Stimulated activated naive B cell treated with anti-CD40 and anti-IgM and Interleukin-4, amounts not matched to agents 10 μg/mL and 1 μg/mL and 100 μg/mL, for 72 hours (primary cell): ENCODE measurements at places on chromosomes 13 and 19.

- DNase-seq, result no peak
Measured at GRCh38 chr19:45470762-45471081, 2.9 kb downstream of the FOSB start.

DNA sequence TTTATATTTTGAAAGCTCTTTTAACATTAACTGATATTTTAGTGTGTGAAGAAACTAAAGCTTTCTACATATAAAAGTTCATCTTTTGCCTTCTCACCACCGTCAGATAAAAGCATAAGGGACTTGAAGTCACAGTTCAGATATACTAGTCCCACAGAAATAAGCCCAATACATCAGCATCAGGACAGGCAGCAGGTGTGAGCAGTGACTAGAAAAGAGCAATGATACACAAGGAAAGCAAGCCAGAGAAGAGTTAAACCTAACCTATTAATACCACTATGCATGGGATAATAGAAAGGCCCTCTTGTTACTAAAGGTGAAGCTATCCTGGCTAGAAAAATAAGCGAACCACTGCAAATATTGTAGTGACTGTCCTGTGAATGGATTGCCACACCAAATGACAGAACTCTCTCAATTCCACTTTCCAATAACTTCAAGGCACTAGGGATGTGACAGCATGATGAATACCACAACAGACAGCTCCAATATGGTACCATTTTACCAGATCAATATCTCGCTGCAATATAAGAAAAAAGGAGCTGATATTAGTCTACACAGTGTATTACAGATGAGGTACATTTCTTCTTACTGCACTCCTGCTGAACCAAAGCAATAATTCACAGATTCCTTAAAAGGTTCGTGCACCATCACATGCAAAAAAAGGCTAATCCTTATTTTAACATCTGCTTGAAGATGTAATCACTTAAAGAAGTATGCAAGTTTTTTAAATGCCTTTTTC is 114.1 kb downstream of the DACH1 start:
- no peak for DNase-seq

DNA sequence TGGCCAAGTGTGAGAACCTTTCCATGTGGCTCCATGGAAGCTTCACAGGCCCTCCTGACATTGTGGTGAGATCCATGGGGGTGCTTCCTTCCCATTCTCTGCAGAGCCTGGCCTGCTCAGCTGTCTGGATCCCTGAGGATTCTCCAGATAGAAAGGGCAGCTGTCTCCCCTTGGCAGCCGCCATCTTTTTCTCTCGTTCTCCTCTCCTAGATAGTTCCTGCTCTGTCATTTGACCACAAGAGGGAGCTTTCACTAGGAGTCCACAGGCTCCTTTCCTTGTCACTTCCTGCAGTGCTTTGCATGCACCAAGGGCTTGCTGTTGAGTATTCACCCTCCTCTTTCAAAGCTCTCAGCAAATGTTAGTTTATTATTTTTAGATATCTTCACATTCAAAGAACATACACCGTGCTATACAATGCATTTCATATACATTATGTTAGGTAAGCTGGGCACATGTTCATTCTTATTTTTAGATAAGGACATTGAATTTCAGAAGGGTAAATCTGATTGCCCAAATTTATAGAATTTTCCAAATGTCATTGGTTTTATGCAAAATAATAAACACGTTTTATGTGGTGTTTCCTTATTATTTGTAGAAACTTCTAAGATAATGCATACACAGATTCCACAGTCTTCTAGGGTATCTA is 133.2 kb downstream of the FRY start:
- peak; percentile 5 for DNase-seq

DNA sequence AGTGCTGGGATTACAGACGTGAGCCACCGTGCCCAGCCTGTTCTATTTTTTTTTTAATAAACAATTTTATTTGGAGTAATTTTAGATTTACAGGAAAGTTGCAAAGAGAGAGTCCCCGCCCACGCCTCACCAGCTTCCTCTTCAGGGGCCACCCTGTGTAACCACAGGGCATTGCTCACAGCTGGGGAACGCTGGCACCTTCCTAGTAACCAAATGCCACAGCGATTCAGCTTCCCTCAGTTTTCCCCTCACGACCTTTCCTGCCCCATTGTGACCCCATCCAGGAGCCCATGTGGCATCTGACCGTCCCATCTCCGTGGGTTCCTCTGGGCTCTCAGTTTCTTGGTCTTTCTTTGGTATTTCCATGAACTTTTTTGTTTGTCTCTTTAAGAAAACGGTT is 83.9 kb downstream of the GNG7 start:
- DNase-seq, result peak; percentile 80

- DNase-seq, result no peak
Measured at GRCh38 chr13:94987081-94987480, 274.7 kb upstream of the SOX21 start.

GRCh38 chr13:59801107-59801880 is 362.4 kb downstream of the DIAPH3 start:
- no peak for DNase-seq

- peak; percentile 68 for DNase-seq
Measured at GRCh38 chr19:57708641-57709361, at the start of gene ZNF154. TSS of gene ZNF154 (minus strand) at chr19:57709204. CDS start at chr19:57708971, 233 bp downstream.

DNA sequence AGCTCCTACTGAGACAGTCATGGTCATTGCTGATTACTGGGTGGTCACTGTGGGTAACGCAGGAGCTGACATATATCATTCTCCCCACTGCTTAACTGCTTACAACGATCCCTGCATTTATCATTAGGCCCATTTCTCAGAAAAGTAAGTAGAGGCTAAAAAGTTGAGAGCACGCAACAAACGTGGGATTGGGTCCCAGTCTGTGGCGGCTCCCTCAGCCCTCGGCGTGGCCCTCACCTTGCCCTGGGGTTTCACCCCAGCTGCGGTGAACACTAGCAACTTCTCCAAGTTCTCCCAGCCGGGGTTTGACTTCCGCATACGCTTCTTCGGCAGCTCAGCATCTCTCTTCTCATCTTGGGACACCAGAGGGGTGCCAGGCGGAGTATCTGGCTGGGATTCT is 2.5 kb downstream of the PNKP start:
- DNase-seq, result no peak

DNA sequence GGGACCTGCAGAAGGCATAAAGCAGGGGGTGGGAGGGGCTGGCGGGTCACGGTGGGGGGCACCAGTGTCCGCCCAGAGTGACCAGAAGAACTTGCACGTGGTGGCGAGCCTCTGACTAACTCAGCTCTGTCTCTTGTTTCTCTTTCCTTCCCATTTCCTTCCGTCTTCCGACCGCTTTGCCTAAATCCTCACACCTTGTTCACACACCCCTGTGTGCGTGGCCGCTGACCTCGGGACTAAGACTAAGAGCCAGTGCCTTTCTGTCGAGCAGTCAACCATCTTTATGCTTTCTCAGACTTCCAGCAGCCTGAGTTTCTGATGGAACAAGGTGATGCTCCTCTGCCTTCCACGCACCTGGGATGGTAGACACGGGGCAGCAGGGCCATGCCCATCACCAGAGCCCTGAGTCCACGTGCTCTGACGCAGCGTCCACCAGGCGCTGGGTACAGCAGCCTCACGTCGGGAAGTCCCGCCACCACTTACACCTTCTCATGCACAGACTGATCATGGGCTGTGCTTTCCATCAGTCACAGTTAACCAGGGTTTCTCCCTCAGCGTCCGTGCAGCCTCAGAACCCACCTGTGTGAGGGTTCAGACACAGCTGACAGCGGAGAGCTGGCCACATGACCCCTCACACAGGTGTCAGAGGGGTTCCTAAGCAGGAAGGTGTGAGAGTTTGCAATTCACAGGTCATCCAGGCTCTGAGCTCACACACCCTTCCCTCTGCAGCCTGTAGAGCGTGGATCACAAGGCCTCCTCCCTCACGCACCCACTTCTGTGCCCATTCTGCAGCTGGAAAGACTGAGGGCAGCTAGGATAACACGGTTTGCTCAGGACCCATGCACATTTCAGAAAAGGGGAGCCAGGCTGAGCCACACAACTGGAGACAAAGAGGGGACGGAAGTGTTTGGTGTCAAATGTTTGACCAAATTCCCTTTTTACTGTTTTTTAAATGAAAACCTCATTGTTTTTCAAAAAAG is 90.7 kb upstream of the MCF2L start:
- DNase-seq, result no peak

DNA sequence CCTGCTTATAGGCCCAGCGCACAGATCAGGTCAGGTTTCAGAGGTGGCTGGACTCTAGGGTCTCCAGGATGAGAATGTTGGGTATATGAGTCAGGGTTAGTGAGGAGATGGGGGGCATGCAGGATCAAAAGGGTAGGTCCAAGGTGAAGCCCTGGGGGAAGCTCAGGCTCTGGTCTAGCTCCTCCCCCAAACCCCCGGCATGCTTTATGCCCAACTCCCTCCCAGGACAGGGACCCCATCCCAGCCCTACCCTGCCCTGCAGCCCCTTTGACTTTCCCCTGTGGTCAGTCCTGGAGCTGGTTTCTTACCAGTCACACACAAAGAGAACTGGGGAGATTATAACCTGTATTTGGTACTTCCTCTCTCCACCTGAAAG is 9.8 kb upstream of the CEACAM18 start:
- DNase-seq, result no peak

DNA sequence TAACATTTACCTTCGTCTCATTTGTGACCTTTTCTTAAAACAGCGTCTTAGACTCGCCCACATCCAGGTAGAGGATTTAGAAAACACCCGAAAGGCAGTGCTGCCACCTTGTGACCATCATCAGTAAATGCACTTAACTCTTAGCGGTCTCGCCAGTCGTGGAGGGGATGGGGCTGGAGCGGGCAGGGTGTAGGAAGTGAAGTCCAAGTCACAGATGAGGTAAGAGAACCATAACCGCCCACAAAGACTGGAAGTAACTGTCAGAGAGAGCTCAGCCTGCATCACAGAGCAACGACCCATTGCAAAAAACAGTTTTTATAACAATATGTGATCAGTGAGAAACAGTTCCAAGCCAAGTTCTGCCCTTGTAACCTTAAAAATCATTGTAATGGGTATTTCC is 10.7 kb upstream of the CEACAM3 start:
- peak; percentile 65 for DNase-seq

- no peak for DNase-seq
Measured at GRCh38 chr13:106369858-106370257, 165.6 kb downstream of the EFNB2 start.

GRCh38 chr13:66994097-66994496 is 236.0 kb downstream of the PCDH9 start:
- DNase-seq, result peak; percentile 67

DNA sequence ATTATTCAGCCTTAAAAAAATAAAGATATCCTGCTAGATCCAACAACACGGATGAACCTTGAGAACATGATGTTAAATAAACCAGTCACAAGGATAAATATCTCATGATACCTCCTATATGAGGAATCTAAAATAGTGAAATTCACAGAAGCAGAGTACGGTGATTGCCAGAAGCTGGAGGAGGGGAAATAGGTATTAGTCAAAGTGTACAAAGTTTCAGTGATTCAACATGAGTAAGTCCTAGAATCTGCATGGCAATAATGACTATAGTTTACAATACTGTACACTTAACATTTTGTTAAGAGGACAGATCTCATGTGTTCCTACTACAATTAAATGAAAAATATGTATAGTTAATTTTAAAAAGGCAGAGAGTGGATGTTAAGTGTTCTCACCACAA is 206.6 kb upstream of the SLC10A2 start:
- no peak for DNase-seq

- no peak for DNase-seq
Measured at GRCh38 chr13:102286326-102286725, 115.5 kb downstream of the FGF14 start.

DNA sequence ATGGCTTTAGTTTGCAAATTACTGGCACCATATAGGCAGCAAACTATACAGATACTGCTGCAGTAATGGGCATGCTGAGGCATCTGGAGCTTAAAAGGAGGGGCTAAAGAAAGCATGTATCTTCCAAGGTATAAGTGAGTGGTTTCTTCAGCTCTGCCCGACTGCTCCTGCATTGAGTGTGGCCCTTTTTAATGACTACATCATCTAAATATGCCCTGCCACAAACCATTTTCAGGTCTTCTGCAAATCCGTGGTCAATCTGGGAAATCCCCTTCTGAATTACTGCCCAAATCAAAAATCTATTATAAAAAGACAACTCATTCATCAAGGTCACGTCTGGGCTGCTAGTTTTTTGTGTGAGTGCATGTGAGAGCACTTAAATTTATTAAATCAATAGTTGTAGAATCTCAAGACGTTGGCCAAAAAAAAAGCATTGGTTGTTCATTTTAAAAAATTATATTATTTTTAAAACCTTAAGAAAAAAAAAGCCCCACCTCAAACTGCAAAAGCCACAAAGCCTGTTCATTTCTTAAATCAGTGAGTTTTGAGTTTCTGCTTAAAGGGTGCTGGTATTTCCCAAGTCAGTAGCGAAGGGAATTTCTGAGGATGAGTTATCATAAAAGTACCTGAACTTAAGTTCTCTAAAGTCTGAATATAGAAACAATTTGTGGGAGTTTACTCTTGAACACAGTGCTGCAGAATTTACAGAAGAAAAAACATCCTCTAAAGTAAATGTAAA is 16.3 kb downstream of the LCP1 start:
- peak; percentile 70 for DNase-seq

- no peak for DNase-seq
Measured at GRCh38 chr13:90576067-90576466, 771.4 kb upstream of the MIR17HG start.

- DNase-seq, result no peak
Measured at GRCh38 chr13:21075379-21076249, 14.2 kb upstream of the LATS2 start.

- peak; percentile 24 for DNase-seq
Measured at GRCh38 chr13:29849731-29850212, 645 bp downstream of the UBL3 start.

DNA sequence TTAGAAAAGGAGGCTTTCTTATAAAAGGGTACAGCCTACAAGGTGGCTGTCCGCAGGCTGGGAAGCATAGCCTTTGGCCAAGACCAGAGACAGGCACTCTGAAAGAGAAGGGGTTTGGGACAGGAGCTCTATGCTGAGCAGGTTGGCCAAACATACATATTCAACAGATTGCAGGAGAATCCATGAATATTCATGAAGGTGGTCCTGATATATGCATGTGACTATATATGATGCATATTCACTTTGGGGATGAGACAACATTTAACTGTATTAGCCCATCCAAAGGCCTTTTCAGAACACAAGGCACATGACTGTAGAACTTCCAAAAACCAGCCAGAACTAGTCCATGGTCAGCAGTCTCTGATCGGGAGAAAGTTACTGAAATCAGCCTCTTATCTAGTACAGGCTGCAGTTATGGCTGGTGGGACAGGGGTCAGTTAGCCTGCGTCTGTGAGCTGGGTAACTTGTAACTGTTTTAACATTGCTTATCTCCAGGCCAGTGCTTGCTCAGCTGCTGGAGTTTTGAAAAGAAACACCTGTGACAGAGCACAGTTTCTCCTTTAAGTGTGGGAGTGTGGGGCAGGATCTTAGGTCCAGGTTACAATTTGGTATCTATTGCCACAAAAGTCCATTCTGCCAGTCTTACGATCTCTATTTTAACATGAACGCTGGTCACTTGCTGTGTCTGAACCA is 924.2 kb downstream of the UQCRFS1 start:
- no peak for DNase-seq
